ENCODE measurements at places on chromosomes 3 and 15.

- DNase-seq: no peak
Observed at GRCh38 chr15:64642875-64643274, 132.5 kb downstream of the RBPMS2 start.

DNA sequence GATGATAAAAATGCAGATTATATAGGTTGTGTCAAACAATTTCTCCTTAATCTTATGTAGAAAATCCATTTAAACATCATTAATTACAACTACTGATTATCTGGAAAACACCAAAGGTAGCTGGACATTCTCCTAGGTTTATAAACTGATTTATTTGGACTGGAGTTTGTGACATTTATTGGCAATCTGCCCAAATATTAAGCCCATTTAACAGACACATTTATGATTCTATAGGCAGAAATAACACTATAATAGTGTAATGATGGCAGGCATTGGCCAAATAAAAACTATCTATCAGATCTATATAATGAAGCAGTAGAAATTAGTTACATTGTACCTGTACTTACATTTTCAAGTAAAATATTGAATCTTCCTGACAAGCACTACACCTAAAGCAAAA is 117.8 kb downstream of the TFDP2 start:
- DNase-seq: no peak

DNA sequence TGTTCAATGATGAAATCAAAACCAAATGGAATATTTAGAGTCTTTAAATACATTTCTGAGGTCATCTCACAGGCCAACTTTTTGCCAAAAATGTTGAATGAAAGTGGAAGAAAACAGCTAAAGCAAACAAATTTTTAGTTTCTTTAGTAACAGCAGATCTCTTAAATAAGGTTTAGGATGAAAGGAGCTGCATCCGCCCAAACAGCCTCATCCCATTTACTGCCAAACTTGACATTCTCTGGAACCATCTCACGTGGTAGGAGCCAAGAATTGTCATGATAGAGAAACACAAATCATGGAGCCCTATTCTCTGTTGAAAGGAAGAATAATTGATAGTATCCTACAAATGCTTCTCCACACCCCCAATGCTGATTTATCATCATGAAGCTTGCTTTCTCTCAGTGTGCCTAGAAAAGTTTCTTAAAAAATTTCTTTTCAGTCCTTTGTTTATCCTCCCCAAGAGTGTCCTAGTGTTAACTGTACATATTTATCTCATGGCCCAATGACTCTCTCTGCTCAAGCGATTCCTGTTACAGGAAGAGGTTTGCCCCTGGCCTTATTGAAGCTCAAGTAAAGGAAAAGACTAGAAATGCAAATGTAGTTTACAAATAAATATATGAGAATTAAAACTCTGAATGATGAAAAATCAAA is 23.4 kb downstream of the SLC9A9 start:
- DNase-seq: no peak

GRCh38 chr15:74869726-74870407 is 3.3 kb downstream of the SCAMP2 start:
- no peak for DNase-seq

DNA sequence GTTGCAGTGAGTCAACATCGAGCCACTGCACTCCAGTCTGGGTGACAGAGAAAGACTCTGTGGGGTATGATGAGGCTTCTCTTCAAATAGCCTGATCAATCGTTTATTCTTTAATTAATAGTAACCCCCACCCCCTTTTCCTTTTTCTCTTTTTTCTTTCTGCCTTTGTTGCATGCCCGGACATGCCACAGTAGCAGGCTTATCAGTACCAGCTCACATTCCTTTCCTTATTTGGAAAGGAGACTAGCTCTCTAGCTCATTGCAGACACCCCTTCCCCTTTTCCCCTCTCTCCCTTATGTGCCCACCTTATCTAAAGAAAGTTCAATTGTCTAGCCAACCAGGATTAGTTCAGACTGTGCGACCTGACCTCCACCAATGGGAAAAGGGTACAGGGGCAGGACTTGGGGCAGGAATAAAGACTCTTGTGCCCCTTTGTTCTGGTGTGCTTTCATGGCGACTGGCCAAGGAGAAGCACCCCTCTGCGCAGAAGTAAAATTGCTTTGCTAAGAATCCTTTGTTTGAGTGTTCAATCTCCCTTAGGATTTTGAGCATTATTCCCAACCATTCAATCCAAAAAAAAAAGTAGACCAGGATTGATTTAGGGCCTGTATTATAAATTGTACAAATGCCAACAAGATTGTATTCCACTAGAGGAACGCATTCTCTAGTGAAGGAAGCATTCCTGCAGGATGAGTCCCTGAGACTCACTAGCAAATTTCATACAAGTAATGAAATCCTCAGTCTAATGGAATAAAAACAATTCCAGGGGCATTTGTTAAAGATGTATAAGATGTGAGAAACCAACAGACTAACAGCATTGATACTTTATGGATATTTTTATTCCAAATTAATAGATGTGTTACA is 95.8 kb upstream of the SNRPN start:
- DNase-seq: no peak

- peak; percentile 64 for DNase-seq
Observed at GRCh38 chr3:114308830-114309229, 15.0 kb downstream of the TIGIT start.

GRCh38 chr3:27840807-27841594 is 118.9 kb upstream of the EOMES start:
- no peak for DNase-seq

- DNase-seq: no peak
Observed at GRCh38 chr3:25455441-25456132, 27.5 kb downstream of the RARB start.

- no peak for DNase-seq
Observed at GRCh38 chr3:43525941-43526607, 95.7 kb downstream of the ANO10 start.

DNA sequence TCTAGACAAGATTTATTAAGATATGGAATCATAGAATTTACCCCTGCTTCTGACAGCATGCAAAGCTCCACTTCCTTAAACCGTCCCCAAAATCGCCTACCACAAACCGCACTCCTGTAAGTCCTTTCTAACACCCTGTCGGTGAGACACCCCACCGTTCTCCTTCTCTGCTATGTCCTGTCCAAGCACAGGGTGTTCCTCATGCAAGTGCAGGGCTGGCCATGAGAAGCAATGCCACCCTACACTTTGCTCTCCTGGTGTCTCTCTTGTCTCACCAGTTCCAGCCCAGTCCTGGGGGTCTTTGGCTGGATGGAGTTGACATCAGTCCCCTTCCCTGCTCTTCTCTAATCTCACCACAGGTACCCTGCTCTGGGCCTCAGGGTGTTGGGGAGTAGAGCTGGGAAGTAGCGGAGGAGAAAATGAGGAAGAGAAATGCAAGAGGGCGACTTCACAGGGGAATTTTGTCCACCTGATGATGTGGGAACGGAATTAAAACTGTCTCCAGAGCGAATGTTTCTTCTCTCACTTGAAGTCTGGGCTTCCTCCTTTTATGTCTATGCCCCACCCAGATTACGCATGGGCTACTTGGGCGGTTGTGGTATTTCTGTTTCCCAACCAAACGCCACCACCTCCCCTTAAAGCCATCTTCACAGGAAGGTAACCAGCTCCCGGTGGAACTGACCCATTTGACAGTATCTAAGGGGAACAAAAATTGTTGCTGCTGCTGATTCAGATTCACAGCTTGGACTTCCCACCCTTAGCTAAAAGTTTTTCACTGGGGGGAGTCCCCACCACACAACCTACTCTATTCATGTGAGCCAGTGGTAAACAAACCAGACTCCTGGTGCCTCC is 49.9 kb downstream of the CASR start:
- DNase-seq: no peak

- no peak for DNase-seq
Observed at GRCh38 chr3:70360979-70361760, 48.7 kb upstream of the MDFIC2 start.

- no peak for DNase-seq
Observed at GRCh38 chr3:17302774-17303173, 418.0 kb downstream of the PLCL2 start.

- no peak for DNase-seq
Observed at GRCh38 chr3:157220883-157221282, 60.9 kb upstream of the CCNL1 start.

DNA sequence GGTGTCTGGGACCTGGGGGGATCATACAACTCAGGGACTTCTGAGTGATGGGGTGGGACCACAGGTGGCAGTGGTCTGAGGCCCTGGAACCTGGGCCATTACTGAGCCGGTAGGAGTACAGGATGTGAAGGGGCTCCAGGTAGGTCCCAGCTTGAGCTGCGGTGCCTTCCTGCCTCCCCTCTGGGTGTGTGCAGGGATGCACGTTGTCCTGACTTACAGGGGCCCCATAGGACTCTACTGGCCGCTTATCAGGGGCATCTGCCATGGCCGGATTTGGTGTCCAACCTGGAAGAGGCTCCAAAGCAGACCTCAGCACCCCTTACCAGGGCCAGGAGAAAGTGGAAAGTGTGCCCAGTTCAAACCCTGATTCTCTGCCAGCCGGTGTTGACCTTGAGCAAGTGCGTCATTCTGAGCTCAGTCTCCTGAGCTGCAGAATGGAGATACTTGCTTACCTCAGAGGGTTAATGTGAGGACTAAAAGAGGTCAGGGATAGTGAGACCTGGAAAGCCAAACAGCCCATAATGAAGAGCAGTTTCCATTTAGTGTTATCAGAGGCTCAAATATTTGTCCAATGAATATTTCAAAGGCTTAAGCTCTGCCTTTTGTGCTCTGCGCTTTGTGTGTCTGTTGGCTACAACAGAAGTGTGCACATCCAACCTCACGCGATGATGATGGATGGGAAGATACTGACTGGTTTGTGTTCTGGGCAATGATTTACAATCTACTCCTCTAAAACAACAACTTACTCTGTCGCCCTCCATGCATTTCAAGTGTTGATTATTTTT is 35.4 kb upstream of the ESYT3 start:
- DNase-seq: no peak

DNA sequence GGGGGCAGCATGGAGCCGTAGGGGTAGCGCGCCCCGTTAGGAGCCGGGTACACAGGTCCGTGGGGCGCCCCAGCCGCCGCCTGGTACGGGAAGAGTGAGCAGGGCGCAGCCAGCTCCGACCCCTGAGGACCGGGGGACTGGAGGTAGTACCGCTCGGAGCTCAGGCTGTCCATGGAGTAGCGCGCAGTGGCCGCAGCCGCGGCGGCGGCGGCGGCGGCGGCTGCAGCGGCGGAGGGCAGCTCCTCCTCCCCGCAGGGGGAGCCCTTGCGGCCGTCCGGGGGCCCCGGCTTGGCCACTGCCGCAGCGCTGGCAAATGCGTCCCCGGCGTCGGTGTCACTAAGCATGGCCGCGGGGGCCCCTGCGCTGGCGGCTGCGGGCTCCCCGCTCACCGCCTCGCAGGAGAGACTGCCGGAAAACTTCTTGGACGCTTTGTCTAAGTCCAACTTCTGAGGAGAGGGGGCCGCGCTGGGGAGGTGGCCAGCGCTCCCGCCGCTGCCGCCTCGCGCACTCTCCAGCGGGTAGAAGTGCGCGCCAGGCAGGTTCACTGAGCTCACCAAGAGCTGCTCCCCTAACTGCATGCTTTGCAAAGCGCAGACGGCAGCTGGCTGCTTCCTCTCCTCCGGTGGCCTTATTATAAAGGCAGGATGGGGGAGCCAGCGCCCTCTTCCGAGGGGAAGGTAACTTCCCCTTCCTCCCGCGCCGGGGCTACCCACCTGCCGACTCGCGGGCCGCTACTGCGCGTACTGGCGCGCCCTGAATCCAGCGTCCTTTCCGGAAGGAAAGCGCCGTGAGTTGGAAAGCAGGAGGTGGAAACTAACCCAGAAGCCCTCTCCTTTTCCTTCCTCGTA is at the start of gene EOMES:
Gene EOMES, minus strand, starts transcription at position 607 of the 848 bp plus-strand sequence. Its CDS starts 29 bp downstream, at position 578.
- DNase-seq: peak; percentile 62

GRCh38 chr3:153070511-153070868 is 91.5 kb upstream of the RAP2B start:
- no peak for DNase-seq

GRCh38 chr3:86914670-86915069 is 76.3 kb downstream of the VGLL3 start:
- no peak for DNase-seq

GRCh38 chr15:81346611-81347010 is 22.7 kb upstream of the STARD5 start:
- DNase-seq: no peak

- DNase-seq: no peak
Observed at GRCh38 chr3:194040516-194041273, 95.3 kb upstream of the HES1 start.

- DNase-seq: no peak
Observed at GRCh38 chr3:71469138-71469435, 114.4 kb downstream of the FOXP1 start.

- DNase-seq: no peak
Observed at GRCh38 chr15:52186651-52187486, 4.3 kb downstream of the GNB5 start.

- no peak for DNase-seq
Observed at GRCh38 chr15:55742498-55742926, 440 bp downstream of the PRTG start.

GRCh38 chr3:168091941-168092340 is 3.8 kb downstream of the GOLIM4 start:
- no peak for DNase-seq

- DNase-seq: no peak
Observed at GRCh38 chr3:144677103-144677502, 705.5 kb downstream of the DIPK2A start.

DNA sequence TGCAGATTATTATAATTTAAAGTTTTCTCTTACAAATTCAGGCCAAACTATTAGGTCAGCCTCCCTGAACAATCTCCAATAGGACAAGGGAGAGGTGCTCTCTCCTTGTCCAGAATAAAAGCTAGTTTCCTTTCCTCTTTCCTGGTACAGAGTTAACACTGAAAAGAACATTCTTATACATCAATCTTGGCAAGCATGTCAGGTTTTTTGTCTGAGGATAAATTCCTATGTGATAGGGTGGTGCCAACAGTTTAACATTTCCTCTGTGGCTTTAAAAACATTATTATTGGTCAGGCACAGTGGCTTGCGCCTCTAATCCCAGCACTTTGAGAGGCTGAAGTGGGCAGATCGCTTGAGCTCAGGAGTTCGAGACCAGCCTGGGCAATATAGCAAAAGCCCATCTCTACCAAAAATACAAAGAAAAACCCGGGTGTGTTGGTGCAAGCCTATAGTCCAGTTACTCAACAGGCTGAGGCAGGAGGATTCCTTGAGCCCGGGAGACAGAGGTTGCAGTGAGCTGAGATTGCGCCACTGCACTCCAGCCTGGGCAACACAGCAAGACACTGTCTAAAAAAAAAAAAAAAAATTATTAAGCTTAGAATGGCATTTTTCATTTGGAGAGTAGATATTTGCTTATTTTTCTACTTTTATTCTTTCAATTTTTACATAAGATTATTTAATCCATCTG is 13.7 kb upstream of the ULK4 start:
- no peak for DNase-seq

DNA sequence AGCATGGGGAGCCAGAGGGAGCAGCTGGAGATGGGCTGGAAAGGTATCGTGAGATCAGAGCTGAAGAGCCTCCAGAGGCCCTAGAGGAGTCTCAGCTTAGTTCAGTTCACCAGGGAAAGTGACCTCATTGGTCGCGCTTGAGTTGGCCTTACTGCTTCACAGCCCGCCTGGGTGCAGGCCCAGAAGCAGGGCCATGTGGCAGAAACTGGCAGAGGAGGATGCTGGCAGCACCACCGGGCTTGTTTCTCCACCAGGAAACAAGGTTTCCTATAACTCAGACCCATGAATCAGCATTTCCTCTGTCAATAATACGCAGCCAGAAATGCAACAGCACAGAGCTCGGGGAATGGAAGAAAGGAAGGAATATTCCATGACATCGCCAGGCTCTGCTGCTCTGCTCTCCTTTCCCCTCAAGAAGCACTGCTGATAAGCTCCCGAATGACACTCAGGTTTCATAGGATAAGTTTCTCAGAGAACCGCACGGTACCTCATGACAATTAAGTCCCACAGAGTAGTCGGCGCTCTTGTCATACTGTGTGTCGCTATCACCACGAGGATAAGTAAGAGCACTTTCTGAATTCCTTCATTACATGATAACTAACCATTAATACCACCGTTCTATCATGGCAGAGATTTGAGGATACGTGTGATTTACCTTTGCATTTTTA is 147.1 kb upstream of the LPP start:
- no peak for DNase-seq
